ENCODE measurements at places on chromosomes 12 and 14.
A peak's percentile ranks its signal among the peaks of the same experiment; 100 is the strongest.

DNA sequence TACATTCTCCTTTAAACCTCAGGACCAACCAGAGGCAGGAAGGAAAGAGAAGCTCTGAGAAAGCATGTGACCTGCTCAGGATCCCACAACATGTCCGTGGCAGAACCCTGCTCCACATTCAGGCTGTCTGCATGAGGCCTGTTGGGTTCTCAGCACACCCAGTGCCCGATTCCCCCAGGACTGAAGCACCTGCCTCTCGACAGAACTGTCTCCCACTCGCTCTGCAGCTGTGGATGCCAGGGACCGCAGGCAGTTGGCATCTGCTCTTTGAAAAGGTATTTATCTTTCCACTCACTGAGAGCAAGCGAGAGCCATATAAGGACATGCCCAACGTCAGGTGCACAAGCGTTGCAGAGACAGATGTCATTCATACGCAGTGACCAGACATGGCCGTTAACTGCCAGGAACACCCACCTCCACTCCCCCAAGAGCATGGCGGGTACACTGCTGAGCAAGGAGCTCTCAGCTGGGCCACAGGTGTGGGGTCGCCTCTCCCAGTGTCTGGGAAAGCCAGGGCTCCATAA, 18.9 kb downstream of the PITPNM2 start:
- no peak for DNase-seq

- DNase-seq = no peak
Measured at GRCh38 chr12:9872162-9872561, 3.0 kb upstream of the CLEC2B start.

GRCh38 chr12:71270057-71270456, 112.3 kb upstream of the TSPAN8 start:
- DNase-seq = no peak

DNA sequence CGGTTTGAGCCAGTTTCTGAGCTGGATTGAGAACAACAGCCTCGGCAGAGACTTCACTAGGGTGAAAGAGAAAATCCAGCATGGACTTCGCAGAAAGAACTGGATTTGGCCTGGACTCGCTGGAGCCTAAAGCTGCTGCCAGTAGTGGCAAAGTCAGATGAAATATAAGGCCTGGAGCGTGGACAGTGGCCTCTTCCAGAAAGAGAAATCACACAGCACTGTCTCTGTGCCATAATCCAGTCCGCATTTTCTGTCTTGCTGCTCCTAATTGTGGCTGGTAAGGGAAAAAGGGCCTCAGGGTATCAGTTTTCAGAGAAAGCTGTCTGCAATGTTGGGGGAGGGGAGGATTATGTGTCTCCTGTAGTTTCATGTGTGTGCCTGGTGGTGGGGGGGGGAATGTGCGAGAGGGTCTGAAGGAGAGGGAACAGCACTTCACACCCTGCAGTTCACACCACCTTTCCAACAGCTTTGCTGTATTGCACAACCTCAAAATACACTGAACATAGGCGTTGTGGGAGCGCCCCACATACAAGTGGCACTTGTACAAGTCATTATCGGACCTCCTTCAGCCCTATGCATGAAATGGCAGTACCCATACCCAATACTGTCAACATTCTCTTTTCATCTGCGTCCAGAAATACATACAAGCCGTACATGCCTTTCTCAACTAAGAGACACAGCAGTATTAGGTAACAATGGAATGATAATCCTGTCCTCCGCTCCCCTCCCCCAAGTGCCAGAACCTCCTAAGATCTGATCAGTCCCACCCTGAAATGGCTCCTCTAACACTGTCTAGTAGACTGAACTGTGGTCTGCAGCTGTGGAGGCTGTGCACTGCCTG, 107.5 kb upstream of the ATF7IP start:
- peak; percentile 99 for DNase-seq

GRCh38 chr12:39606712-39607423, 12.7 kb downstream of the ABCD2 start:
- DNase-seq = no peak

GRCh38 chr14:103068351-103069073, 11.2 kb upstream of the CDC42BPB start:
- DNase-seq = no peak

GRCh38 chr14:51776102-51776894, 84.1 kb upstream of the GNG2 start:
- DNase-seq = peak; percentile 52

DNA sequence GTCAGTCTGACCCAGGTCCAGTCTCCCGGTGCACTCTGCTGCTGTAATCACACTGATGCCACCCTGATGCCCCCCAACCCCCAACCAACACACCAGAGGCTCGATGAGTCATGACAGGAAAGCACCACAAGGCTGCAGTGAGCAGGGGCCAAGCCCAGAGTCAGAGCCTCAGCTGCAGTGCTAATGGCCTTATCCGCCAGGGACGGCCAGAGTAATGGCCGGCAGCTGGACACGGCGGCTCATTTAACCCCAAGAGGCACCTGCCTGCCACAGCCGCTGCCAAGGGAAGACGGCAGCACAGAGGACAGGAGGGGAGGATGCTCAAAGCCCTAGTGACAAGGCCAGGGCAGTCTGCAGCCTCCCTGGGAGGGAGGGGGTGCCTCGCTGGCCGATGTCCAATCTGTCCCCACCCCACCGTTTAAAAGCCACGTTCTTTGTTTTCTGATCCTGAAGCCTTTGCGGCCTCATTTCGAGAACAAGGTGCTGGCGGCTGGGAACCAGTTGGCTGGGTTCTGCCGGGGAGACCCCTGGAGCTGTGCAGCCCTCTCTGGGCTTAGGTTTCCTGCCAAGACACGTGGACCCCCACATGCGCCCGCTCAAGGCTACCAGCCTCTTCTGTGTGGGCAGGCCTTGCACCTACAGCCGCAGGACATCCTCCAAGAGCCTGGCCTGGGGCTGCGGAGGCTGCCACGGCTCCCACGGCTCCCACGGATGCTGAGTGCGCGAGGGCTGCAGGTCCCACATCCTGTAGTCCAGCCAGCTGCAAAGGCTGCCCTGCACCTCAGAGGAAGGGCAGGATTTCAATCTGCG, 13.1 kb downstream of the CCDC85C start:
- DNase-seq = peak; percentile 36

GRCh38 chr12:76674669-76675315, 89.1 kb upstream of the ZDHHC17 start:
- no peak for DNase-seq

DNA sequence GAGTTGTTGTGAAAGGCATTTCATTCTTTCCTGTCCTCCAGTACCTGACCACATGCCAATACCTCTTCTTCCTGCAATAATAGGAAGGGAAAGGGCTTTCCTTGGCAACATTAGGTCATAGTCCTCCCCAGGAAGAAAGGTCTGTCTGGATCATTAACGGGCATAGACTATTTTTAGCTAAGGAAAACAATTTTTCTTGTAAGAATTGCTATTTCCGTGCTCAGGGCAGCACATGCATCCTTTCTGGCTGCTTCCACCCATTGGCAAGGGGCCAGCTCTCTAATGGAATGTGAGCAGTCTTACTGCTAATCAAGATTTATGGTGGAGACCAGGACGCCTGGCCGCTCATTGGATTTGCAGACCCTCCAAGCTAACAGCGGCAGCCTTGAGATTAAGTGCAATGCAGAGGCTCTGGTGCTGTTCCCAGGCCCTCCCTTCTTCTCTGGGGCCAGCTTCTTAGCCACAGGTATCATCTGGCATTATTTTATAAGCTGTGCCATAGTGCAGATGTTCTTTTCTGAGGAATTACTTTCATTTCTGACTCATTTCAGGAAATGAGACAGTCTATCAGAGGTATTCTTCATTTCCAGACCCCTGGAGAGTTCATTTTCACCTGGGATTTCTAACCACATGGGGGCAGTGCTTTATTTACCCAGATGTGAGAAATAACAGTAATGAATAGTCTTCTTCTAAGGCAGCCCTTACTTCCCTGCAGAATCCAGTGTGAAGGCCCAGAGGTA, 52.9 kb downstream of the ANO6 start:
- peak; percentile 92 for DNase-seq

- peak; percentile 73 for DNase-seq
Measured at GRCh38 chr14:65336191-65336591, 76.3 kb upstream of the FUT8 start.

DNA sequence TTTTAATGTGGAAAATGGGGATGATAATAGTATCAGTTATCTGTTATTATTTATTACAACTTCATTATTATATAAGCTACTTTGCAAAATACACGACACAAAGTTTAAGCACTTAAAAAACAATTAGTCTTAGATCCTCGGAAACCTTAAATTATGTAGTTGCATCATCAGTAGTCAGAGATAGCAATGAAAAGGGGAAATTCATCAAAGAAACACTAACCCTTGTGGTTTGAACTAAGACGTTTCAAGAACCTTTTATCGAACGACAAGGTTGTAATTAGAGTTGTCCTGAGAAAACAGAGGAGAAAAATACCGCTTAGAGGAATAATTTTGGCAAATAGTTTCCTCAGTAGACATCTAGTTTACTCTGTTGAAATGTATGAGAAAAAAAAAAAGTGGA, 198.5 kb downstream of the PTPRO start:
- no peak for DNase-seq

GRCh38 chr12:110073049-110073831, 24.9 kb upstream of the C12orf76 start:
- DNase-seq = peak; percentile 63

DNA sequence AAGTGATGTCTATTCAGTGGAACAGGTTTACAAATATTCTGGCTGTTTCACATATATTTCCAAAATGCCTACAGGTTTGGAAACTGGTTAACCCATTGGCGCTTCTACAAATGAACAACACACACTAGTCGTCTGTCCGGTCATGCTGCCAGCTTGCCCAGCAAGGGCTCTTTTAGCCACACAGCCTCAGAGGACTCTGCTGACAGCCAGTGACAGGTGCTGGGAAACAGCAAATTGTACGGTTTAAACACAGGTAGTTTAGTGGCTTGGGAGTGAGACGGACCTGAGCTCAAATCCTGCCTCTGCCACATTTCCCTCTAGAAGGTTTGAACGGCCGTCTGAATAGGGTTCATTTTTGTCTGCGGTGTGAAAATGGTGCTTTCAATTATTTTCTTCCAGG, 53.8 kb downstream of the MOK start:
- DNase-seq = no peak

DNA sequence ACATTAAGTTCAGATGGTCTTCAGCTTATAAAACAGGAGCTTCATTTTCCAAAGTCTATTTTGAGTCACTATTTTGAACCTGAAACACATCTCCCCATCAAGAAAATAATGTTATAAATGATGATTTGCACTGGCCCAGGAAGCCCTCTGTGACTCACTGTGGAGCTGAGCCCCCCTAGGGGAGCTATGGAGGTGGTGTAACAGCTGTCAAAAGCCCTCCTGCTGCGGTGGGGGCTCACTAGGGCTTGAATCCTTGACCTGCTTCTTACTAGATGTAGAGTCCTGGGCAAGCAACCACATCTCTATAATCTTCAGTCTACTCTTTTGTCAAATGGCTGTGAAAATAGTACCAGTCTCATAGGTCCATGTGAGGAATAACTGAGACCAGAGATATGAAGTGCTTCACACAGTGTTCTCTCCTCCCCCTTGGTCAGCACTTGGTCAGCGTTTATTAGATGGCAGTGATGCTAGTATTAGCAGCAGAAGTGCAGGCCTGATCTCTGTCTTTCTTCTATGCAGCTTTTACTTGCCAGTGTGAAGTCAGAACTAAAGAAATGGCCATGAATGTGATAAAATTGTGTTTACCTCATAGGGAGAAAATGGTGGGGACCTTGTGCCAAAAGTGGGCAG, 83.4 kb downstream of the RTN1 start:
- DNase-seq = no peak

DNA sequence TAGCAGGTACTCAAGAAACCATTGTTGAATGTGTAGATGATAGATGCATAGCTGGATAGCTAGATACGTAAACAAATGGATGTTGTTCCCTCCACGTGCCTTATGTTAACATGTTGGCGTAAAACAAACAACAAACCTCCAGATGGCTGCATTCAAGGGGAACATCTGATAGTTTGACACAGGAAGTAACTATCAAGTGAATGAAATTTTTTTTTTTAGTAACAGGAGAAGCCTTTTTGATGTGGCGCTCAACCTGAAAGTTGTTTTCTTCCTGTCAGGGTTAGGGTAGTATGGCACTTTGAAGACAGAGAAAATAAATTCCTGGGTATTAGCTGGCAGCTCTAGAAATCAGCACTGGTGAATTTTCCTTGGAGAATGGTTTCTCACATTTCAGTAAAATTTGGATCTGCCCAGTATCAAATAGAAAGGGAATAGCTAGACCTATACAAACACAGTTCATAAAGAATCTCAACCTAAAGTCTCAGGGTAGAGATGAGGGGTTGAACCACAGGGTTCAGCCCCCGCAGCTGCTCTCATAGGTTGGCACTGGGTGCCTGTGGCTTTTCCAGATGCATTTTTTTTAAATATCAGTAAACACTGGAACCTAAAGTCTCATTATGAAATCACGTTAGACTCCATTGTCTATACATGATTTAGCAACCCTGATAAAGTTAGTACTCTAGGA, 18.8 kb upstream of the RAP1B start:
- no peak for DNase-seq

GRCh38 chr12:120933786-120934185, 29.6 kb upstream of the SPPL3 start:
- DNase-seq = no peak

DNA sequence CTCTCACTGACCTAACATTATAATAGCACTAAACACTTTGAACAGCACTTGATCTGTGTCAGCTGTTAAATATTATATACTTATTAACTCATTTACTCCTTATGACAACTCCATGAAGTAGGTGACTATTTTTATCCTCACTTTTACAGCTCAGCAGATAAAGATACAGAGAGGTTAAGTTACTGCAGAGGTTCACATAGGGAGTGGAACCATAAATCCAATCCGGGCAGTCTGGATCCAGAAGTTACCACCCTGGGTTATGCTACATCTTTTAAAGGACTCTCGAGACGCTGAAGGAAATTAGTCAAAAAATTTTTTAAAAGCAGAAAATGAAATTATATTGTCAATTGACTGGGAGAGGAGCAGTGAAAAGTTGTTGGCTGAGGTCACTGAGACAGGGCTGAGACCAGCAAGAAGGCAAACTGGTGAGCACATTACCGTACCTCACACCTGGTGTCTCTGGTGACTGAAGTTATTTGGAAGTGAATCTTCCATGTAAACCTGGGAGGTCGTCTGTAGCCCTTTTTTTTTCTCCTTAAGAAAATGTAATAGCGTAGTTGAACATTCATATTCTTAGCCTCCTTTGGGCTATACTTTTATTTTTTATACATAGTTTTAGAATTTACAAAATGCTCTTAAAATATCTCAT, 1.2 kb upstream of the RIMKLB start:
- DNase-seq = no peak

DNA sequence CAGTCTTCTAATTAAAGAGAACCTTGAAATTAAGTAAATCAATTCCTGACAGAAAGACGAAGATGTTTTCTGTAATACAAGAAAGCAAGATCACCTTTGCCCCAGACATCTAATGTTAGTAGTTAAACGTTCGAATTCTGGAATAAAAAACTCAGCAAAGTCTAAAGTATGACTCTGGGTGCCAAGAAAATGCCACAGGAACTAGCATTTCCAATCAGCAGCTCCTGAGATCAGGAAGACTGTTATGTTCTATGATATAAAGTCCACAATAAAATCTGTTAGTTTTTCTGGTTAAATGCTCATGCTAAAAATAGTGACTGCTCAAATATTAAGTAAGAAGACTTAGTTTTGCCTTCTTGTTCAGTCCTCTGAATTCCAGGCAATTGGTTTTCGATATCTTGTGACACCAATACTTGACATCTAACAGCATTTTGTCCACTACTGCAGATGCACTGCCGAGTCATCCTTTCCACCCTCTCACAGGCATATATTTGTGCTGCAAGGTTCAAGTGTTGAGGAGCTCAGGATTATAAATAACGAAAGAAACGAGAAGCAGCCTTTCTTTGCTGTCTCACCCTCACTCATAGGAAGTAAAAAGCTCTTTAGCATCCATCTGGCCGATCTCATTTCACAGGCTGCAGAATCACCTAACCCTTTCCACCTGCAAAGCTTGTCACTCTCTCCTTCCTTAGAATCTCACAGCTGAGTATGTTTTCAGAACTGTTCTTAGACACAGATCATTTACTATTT, 32.0 kb downstream of the SSH1 start:
- peak; percentile 45 for DNase-seq

All from foreskin fibroblast (primary cell).